ENCODE measurements at places on chromosomes 5 and 9.

DNA sequence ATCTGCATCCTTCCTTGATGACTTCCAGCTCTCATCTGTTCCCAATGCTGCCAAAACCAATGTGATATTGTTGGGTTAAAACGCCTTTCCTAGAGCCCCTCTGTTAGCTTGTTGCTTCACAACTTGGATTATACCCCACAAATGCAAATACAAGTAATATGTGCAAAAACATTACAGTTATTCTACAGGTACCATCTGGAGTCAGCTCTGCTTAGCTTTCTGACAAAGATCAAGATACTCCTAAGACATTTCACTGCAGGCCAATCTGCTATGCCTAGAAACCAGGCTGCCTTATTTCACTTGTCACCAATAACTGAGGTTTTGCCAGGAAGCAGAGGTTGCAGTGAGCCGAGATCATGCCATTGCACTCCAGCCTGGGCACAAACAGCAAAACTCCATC, 36.9 kb upstream of the ACO1 start:
- H3K4me3 ChIP-seq = no peak overlapping the region
- H3K27me3 ChIP-seq = peaks cover 8% of the 10 kb centered on the region
- peaks cover 7% of the 10 kb centered on the region for H3K4me1 ChIP-seq
- no peaks in the 10 kb centered on the region for H3K36me3 ChIP-seq
- no peak for DNase-seq
- H3K27ac ChIP-seq = no peak overlapping the region

GRCh38 chr5:147635882-147636728, 126.2 kb upstream of the DPYSL3 start:
- H3K27ac ChIP-seq = no peak overlapping the region
- no peaks in the 10 kb centered on the region for H3K4me1 ChIP-seq
- no peak for DNase-seq
- no peaks in the 10 kb centered on the region for H3K27me3 ChIP-seq

DNA sequence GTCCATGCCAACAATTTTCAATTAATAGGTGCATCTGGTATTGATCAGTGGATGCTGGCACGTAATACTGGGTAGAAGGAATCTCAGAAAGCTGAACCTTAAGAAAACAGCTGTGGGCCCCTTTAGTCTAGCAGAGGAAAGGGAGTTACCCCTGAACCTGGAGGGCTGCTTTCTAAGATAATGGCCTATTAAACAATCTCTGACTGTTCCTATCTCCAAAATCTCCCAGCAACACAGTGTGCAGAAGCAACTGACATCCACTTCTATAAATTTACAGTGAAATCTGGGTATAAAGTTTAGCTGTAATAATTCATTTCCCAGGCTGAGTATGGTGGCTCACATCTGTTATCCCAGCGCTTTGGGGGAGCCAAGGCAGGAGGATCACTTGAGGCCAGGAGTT, 198.8 kb downstream of the MAPKAP1 start:
- H3K4me1 ChIP-seq = peaks cover 32% of the 10 kb centered on the region
- no peak overlapping the region for H3K27ac ChIP-seq
- H3K36me3 ChIP-seq = peaks cover 5% of the 10 kb centered on the region
- H3K4me3 ChIP-seq = no peak overlapping the region
- no peaks in the 10 kb centered on the region for H3K27me3 ChIP-seq

GRCh38 chr5:135313946-135314345, 85.1 kb downstream of the MACROH2A1 start:
- no peaks in the 10 kb centered on the region for H3K36me3 ChIP-seq
- H3K27me3 ChIP-seq = peaks cover 7% of the 10 kb centered on the region
- H3K27ac ChIP-seq = no peak overlapping the region
- H3K4me3 ChIP-seq = no peak overlapping the region

GRCh38 chr5:109876941-109877669, 187.4 kb downstream of the MAN2A1 start:
- no peaks in the 10 kb centered on the region for H3K27me3 ChIP-seq
- no peak overlapping the region for H3K4me3 ChIP-seq
- no peaks in the 10 kb centered on the region for H3K36me3 ChIP-seq
- no peak for DNase-seq
- no peaks in the 10 kb centered on the region for H3K4me1 ChIP-seq
